ENCODE measurements at places on chromosomes 1 and 21. TPM values are rescaled to one million over a fixed set of nuclear protein-coding genes. Genes with fewer than 3 reads are reported as not detected.

GRCh38 chr1:159247266-159247665 is 42.6 kb downstream of the ACKR1 start:
- peak; percentile 5 for DNase-seq

DNA sequence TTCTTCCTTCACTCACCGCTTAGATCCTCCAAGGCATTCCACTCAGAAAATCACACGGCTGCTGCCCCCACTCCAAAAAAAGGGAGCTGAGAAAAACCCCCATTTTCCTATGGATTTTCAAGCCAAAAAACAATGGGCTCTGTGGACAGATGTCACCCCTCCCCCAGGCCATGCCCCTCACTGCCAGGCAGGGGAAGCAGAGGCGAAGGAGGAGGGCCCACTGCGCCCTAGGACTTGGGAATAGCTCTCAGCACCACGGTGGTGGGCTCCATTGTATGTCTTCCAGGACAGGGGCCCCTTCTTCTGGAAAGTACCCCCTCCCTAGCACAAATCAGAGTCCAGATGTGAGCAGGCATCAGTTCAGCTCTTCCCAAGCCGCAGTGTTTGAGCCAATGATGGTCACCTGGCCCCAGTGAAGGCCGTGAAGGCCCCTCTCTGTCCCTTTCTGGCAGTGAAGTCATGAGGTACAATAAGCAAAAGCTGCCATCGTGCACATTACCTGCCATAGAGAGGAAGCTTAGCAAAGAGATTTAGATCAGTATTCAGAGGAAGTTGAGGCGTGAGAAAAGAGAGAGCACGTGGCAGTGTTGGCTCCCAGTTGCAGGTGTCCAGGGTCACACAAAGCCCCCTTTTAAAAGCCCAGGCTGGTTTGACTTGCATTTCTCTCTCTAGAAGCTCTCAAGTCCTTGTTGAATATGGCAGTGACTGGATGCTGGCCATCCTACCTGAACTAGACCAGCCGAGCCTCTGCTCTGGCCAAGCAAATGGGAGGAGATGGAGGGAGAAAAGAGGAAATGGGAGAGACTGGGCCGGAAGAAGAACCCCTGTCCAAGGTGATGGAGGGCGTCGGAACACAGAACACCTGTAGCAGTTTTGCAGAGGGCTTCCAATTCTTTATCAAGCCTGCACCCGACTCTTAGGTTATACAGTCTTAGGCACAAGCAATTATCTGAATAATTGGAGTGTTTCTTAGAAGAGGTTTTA is 149.0 kb downstream of the TOMM20 start:
- no peak for DNase-seq

DNA sequence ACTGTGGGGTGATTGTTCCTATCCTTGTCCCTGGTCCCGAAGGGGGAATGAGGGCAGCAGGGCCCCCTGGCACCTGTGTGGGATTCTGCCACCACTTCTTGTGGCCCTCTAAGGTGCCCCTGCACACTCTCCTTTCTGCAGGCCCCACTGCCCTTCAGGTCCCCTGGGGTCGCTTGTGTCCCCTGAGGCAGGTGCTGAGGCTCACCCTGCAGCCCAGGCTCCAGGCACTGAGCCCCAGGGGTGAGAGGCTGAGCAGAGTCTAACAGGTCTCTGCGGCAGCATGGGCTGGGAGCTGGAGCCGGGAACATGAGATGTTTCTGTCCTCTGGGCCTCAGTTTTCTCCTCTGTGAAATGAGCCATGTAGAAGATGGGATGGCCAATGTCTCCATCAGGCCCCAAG is 211.0 kb upstream of the VAMP3 start:
- DNase-seq, result no peak

DNA sequence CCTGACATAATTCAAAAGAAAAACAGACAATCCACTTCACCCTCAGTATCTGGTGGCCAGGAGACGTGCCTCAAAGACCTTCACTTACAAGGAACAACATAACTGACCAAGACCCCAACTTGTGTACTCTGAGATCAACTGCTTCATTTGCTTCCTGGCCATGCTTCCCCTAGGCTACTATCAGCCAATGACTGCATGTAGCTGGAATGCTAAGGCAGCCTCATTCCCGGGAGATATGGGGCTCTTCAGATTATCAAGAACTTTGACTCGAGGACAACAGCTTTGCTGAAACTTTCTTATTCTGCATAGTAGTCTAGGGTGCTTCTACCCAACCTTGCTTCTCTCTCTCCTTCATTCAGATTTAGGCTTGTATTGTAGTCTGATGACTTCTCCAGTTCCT is 11.7 kb upstream of the UCK2 start:
- peak; percentile 67 for DNase-seq

GRCh38 chr1:53134961-53135734 is 7.3 kb downstream of the SLC1A7 start:
- DNase-seq, result peak; percentile 43

- peak; percentile 54 for DNase-seq
These were observed 245.4 kb downstream of the KCNJ6 start for GRCh38 chr21:37670883-37671282.

- peak; percentile 80 for DNase-seq
These were observed 23.0 kb downstream of the RGS2 start for GRCh38 chr1:192831706-192832355.

- no peak for DNase-seq
These were observed 171.7 kb downstream of the HUNK start for GRCh38 chr21:32044205-32045180.

DNA sequence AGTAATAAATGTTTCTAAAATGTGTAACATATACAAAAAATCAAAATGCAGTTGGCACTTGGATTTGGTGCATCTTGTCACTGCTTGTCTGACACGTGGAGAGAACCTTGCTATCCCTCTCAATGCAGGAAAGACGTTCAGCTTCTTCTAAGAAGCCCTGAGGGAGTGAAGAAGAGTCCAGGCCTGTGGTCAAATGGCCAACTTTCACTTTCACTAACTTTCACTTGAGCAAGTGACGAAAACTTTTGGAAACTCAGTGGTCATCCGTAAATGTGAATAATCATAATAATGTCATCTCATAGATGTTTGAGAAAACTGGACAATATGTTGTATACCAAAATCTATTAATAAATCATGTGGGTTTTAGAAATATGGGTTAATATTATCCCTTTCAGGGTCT is 61.9 kb downstream of the ERG start:
- DNase-seq, result no peak

- DNase-seq, result no peak
These were observed 86.3 kb upstream of the TMPRSS2 start for GRCh38 chr21:41594268-41594667.

GRCh38 chr1:226776975-226777374 is 37.9 kb upstream of the ITPKB start:
- DNase-seq, result no peak

GRCh38 chr1:179183857-179184256 is 45.6 kb downstream of the ABL2 start:
- no peak for DNase-seq

Gene HES2
- 0.47 TPM for total RNA-seq

Gene CASZ1
- 1.8 TPM for total RNA-seq
